ENCODE measurements at places on chromosomes 6 and 20.

DNA sequence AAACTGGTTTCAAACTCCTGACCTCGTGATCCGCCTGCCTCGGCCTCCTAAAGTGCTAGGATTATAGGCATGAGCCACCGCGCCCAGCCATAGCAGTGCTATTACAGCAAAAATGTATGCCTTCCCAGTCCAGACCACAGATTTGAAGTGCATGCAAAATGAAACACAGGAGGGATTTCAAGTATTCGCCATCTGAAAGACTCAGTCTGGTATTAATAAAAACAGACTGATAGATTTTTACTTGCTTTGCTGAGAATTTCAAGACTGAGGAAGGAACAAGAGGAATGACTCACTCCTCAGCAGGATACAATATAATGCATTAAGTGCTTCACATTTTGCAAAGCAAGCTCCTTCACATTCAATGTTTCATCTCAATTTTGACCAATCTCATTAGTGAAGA is 134.9 kb downstream of the TMEM200A start:
- no peak for DNase-seq

- no peak for DNase-seq
Observed at GRCh38 chr20:46683939-46684750, 5.1 kb downstream of the TP53RK start.

DNA sequence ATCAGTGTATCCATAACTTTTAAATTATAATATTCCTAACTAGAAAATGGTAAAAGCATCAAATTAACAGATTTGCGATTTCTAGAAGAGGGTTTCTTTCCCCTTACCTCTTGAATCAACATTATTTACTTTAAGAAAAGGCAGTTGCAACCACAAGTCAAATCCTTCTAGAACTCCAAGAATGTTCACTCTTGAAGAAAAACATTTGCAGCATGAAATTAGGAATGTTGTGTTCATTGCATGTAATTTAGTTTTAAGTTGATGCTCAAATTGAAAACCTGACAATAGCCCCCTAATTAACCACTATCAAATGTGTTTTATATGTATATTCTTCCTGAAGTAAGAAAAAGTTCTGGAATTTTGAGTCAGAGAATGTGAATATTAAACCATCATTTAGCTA is 2.3 kb upstream of the REV3L start:
- no peak for DNase-seq

GRCh38 chr6:129191235-129191634 is 308.3 kb downstream of the LAMA2 start:
- DNase-seq = no peak

DNA sequence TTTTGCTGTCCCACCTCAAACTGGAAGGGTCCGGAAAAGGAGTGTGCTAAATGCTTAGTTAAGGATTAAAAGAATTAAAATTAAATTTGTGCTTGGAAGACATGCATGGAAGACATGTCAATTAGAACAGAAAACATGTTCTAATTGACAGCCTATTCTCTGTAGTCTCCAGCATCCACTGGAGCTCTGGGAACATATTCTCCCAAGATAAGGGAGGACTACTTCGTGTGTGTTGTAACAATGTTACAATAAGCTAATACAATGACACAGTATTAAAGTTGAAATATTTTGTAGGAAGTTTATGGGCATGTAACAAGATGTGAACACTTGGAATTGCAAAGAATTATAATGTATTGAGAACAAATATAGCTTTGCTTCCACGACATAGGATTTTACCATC is 567.4 kb upstream of the CITED2 start:
- no peak for DNase-seq

GRCh38 chr6:116106146-116106545 is 5.5 kb downstream of the NT5DC1 start:
- DNase-seq = no peak

DNA sequence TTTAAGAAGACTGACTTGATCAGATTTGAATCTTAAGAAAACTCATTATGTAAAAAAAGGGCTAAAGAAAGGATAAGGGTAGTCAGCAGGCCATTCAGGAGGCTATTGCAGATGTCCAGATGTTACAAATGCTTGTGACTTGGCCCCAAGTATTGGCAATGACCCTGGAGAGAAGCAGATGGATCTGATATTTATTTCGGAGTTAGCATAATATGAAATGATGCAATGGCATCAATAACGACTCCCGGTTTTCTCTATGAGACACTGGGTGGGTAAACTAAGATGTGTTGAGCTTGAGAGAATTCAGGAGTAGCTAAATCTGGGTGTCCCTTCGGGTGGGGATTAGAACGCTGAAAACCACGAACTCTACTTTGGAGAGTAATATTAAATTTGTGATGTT is 149.7 kb downstream of the LAMA2 start:
- no peak for DNase-seq

- DNase-seq = no peak
Observed at GRCh38 chr6:20826378-20826777, 292.1 kb downstream of the CDKAL1 start.

DNA sequence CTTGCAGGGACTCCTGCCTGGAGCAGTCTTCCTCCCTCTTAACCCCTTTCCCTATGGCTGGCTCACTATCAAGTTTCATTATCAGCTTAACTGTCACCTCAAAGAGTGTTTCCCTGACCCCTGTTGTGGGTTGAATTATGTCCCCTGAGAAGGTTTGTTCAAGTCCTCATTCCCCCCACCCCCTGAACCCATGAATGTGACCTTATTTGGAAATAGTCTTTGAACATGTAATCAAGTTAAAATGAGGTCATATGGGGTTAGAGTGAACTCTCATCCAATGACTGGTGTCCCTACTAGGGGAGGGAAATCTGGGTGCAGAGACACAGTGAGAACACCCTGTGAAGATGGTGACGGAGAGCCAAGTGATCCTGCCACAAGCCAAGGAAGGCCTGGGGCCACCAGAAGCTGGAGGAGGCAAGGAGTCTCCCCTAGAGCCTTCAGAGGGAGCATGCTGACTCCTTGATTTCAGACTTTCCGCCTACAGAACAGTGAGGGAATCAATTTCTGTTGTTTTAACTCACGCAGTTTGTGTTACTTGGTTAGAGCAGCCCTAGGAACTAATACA is 165.2 kb upstream of the TOP1 start:
- no peak for DNase-seq

DNA sequence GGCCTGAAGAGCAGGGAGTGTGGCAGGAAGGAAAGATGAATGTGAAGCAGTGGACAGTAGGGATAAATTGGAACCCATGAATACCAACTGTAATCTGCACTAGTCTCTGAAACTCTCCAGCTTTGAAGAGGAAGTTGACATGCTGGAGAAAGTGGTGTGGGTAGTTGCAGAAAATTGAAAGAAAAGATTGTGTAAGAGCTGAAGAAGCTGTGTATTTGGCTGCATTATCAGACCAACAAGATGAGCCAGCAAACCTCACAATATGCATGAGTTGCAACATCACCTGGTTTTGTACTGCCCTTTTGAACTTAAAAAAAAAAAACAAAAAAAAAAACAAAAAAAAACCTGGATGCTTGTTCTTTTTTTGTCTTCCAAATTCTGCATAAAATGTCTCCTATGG is 921.9 kb upstream of the EYS start:
- DNase-seq = no peak

DNA sequence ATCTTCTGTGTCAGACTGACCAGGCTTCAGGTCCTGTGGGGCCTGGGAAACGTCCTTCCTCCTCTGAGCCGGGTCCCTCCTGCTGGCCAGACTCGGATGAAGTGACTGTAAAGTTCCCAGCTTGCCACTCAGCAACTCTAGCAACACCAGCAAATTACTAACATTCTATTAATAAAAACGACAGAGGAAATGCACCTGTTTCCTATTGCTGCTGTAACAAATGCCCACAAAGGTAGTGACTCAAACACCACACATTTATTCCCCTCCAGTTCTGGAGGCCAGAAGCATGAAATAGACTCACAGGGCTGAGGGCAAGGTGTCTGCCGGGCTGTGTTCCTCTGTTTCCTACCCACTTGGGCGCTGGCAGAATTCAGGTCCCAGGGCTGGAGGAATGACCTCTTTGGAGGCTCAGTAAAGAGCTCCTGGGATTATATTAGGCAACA is 48.8 kb downstream of the CTCFL start:
- DNase-seq = no peak

GRCh38 chr20:50111120-50111828 is 1.7 kb downstream of the UBE2V1 start:
- DNase-seq = no peak

- DNase-seq = peak; percentile 70
Observed at GRCh38 chr6:39853604-39854003, 61.4 kb downstream of the DAAM2 start.

GRCh38 chr6:29926413-29927274 is 15.7 kb upstream of the HLA-A start:
- DNase-seq = peak; percentile 62

GRCh38 chr6:32074996-32075532 is 34.1 kb downstream of the TNXB start:
- DNase-seq = no peak

GRCh38 chr20:10172998-10173655 is 45.5 kb upstream of the SNAP25 start:
- peak; percentile 64 for DNase-seq

GRCh38 chr6:71179249-71179885 is 109.2 kb upstream of the OGFRL1 start:
- DNase-seq = no peak

DNA sequence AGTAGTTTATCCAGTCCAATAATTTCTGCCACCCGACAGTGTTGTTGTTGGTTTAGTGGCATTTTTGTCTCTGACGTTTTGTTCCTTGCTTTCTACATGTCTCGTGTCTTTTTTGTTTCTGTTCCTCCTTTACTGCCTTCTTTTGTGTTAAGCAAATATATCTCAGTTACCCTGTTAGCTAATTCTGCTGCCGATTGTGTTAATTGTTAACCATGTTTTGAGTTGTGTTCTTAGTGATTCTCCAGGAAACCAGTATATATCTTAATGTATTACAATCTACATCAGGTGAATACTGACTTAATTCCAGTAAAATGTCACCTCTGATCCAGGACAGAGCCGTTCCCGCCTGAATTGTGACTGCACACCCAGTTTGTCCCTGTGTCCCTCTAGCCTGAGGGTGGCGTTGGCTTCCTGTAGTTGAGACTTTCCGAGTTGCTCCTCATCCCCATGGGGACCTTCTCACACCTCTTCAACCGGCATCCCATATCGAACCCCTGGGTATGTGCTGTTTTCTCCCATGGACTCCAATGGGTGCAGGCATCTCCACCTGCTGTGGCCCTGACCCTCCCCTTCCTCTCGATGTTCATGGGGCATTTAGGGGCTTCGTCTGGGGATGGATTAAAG is 35.8 kb upstream of the BHLHE23 start:
- DNase-seq = no peak

DNA sequence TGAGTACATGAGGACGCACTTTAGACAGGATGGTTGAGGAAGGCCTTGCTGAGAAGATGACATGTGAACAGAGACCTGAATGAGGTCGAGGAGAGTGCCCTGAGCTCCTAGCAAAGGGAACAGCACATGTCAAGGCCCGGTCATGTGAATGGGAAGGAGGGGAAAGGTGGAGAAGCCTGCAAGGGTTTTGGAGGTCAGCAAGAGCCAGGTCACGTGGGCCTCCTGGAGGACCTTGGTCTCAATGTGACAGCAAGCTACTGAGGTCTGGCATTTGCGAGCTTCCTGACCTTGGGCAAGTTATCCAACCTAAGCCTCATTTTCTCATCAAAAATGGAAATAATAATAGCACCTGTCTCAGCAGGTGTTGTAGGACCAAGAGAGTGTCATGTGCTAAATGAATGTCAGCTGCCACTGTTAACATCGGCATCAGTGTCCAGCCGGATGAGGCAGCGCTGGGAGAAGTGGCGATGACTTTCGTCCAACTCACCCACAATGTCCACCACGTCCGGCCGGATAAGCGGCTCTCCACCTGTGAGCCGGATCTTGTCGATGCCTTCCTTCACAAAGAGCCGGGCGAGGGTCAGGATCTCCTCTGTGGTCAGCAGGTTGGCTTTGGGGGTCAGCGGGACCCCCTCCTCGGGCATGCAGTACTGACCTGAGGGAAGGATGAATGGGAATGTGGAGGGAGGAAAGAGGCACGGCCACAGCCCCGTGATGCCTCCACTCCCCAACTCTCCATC is 8.9 kb downstream of the MOCS1 start:
- DNase-seq = no peak

GRCh38 chr20:46243707-46244628 is 64.3 kb downstream of the CDH22 start:
- no peak for DNase-seq

- DNase-seq = no peak
Observed at GRCh38 chr6:97136626-97137358, 146.2 kb downstream of the MMS22L start.

- no peak for DNase-seq
Observed at GRCh38 chr20:49620364-49621240, 52.7 kb upstream of the PTGIS start.

- no peak for DNase-seq
Observed at GRCh38 chr20:39108746-39109145, 146.6 kb downstream of the DHX35 start.

DNA sequence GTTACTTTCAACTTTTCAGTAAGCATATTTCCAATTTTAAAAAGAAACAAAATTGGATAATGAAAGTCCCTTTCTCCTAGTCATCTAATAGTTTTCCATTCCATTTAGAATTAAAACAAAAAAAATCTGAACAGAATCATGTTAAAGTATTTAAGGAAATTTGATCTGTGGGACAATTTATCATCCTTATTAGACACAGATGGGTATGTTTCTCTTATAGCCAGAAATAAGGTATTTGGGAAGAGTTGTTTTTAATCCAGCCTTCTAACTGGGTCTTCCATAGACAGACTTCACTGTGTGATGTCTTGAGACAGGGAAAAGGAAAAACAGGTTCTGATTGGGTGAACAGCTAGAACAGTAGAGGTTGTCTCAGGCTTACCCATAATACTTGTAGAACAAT is 39.5 kb upstream of the STXBP5 start:
- no peak for DNase-seq

DNA sequence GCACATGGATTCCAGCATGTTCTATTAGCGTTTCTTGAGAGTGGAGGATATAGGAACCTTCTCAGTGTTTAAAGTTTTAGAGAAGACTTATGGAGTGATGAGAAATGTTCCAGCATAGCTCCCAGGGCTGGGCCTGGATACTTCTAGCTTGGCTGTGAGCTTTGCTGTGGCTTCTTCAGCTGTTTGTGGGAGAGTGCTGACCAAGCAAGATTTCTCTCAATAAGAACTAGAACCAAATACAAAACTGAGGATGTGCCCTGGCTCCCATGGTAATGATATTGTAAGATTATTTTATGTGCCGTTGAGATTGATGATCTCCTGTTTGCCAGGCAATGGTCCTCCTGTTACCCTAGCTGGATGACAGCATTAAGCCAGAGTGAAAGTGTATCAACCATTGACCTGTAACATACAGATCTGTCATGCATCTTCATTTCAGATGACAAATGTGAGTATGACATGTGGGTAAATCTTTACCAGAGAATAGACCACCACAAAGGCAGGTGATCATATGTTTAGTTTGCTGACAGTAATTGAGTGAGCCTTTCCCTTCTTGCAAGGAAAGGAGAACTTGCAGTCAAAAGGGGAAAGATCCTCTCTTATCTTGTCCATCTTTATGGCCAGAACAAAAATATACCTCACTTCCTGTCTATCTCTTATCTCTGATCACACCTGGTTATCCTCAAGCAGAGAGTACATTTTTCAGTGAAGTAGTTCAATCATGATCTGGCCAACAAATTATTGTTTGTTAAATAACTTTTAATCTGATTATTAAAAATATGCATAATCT is 180.1 kb downstream of the SLC24A3 start:
- DNase-seq = no peak

GRCh38 chr6:37624606-37625574 is 72.8 kb downstream of the MDGA1 start:
- DNase-seq = no peak
